Daoy (cell line): ENCODE measurements at places on chromosomes 3 and 15. TPM values are rescaled to one million over a fixed set of nuclear protein-coding genes. Genes with fewer than 3 reads are reported as not detected.

The GOLGA8J gene
- not detected in 2 replicates for total RNA-seq

The TMEM207 gene
- not detected in 2 replicates for total RNA-seq

The VWA5B2 gene
- not detected in 2 replicates for total RNA-seq

The SI gene
- total RNA-seq: not detected in 2 replicates

The CKMT1B gene
- 3.4 and 6.5 TPM in 2 replicates for total RNA-seq

The ROPN1 gene
- total RNA-seq: not detected in 2 replicates

The MOBP gene
- not detected in 2 replicates for total RNA-seq

The CD200R1 gene
- total RNA-seq: 0.09 TPM in 1 of 2 replicates, not detected in the other

The CCK gene
- total RNA-seq: 0.42 and 6.2 TPM in 2 replicates

The LRRN1 gene
- not detected in 2 replicates for total RNA-seq

The FOXB1 gene
- 0.06 TPM in 1 of 2 replicates, not detected in the other for total RNA-seq

The SLC28A1 gene
- not detected in 2 replicates for total RNA-seq

The MSL2 gene
- 5.1 and 24.9 TPM in 2 replicates for total RNA-seq

The C2CD4A gene
- total RNA-seq: not detected in 2 replicates
